ENCODE measurements at places on chromosomes 5 and 9.
A peak's percentile ranks its signal among the peaks of the same experiment; 100 is the strongest.

GRCh38 chr9:419571-420171 is 205.0 kb downstream of the DOCK8 start:
- DNase-seq = no peak

GRCh38 chr9:119974026-119974425 is 604.8 kb upstream of the BRINP1 start:
- DNase-seq = no peak

GRCh38 chr5:143396353-143396940 is 7.0 kb downstream of the NR3C1 start:
- DNase-seq = no peak

- DNase-seq = no peak
Measured at GRCh38 chr5:54769072-54769471, 216.3 kb downstream of the ESM1 start.

DNA sequence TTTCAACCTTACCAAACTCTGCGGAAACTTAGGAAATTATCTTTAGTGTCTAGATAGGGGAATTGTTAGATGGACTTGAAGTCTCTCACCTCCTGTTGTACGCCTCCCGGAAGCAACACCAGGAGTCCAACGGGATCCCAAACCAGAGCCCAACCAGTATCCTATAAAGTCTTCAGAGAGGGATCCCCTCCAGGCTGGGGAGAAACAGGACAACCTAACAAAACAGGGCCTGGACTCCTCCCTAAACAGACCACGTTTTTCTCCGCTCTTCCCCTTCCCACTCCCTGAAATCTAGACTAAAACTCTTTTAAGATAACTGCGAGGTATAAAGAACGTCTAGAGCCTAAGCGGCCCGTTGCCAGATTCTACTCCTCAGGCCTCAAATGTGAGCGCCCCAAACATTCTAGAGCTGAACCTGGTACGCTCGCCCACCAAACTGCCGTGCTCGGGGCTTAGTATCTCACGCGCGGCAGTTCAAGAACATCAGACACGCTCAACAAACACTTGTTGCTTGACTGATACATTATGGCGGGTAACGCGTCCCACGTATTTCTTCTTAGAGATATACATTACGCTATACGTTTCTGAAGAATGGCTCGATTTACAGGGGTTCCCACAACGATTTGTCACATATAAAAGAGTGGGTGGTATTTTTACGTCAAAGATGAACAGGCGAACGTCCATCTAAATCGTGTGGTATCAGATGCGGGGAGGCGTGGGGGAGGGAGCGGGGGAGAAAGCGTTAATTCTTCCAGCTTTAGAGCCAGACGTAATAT is 663 bp upstream of the SMIM27 start:
- peak; percentile 33 for DNase-seq

GRCh38 chr9:93222890-93223259 is 38.9 kb downstream of the WNK2 start:
- no peak for DNase-seq

- no peak for DNase-seq
Measured at GRCh38 chr9:136619742-136620440, 42.8 kb upstream of the EGFL7 start.

GRCh38 chr5:53333160-53333559 is 147.3 kb upstream of the FST start:
- DNase-seq = no peak

DNA sequence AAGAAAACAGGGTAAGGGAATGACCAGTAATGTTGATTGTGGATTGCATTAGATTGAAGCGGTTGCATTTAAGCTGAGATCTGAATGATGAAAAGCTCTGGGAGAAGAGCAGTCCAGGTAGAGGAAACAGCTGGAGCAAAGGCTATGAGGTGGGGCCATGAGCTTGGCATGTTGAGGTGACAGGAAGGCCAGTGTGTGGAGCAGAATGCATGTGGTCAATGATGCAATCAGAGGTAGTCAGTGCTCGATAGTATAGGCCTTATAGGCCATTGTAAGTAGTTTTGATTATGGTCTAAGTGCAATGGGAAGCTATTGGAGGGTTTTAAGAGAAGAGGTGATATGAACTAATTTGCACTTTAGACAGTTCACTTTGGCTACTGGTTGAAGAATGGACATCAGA is 270.4 kb downstream of the ARHGAP26 start:
- DNase-seq = no peak

DNA sequence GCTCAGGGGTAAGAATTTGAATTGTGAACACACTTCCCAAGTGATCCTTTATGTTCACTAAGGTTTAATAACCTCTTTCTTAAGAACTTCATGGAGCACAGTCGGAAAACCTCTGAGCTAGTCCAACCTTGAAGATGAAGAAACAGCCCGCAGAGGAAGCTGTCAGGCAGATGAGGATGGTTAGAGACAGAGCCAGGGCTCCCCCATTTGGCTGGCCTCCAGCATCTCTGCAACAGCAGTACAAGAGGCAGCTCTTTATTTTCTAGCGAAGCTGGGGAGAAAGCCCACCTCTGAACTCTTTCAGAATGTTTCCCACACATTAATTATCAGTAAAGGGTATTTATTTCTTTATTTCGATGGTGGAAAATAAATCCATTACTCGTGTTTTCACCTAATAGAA is 350.8 kb downstream of the DMRT2 start:
- DNase-seq = no peak

GRCh38 chr5:60248901-60249300 is 355.4 kb upstream of the PDE4D start:
- DNase-seq = no peak

DNA sequence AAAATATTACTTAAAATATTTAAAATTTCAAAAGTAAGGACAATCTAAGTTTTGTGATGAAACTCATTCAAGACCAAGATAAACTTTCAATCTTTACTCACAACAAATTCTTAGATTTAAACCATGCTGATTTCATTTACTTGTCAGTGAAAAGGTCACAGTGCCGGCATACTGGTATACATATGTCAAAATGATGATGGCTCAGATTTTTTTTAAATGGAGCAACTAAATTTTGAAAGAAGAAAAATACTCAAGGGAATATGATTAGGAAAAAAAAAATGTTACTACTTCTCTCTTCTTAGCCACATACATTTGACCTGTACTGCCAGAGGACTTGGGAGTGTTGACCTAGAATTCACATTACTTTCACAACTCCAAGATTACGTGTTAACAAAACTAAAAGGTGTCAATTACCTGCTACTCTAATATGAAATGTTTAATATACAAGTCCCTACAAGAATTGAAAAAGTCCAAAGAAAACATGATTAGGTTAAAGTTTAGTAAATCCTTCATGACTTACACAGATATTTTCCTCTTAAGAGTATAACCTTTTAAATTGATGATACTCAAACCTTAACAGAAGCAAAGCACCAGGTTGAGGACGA is 4.6 kb downstream of the EFNA5 start:
- no peak for DNase-seq

- DNase-seq = no peak
Measured at GRCh38 chr9:116007824-116008223, 145.8 kb upstream of the PAPPA start.

GRCh38 chr5:91076138-91076537 is 307.0 kb downstream of the ARRDC3 start:
- no peak for DNase-seq

DNA sequence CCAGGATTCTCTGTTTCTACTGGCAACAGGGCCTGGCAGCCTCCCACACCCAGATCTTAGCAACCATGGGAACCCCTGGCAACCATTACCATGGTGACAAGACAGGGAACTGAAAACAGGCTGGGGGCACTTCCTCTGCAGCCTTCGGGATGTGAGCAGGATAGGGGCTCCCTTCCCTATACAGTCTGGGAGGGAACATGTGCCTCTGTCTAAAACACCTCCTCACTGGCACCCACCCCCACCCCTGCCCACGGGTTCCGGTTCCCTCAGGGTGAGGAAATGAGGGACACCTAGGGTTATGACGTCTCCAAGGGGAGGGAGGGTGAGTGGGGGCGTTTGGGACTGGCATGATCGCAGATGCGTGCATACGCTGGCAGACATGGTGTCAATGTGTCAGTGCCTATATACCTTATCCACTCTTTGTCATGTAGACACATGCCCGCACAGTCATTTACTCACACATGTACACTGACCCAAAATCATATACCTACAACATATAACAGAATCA is 3.0 kb upstream of the DNAJB5 start:
- DNase-seq = no peak

GRCh38 chr5:134018154-134018985 is 13.6 kb upstream of the VDAC1 start:
- DNase-seq = no peak

GRCh38 chr9:112380102-112380824 is at the start of gene HSDL2:
TSS of gene HSDL2 (plus strand) at chr9:112380108. CDS start at chr9:112380164, 56 bp downstream.
- DNase-seq = no peak

DNA sequence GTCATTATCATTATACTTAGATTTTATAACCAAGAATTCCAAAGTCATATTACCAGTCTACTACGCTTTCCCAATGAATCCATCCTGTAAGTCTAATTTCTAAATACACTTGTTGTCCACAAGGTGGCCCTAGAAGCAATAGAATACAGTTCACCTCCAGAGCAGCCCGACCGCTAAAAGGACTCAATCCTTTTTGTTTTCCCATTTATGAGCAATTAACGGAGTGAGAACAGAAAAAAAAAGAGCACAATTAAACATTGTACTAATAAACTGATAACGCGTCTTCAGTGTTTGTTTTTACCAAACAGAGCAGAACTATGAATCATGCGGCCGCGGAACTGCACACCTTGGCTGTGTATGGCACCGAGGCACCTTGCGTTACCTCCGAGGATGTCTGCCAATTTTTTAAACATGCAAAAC is 160.7 kb upstream of the DAPK1 start:
- no peak for DNase-seq
